Cerebellar nuclear complex (tissue), 1 donor: ENCODE measurements at places on chromosomes 4 and X.
A peak's percentile ranks its signal among the peaks of the same experiment; 100 is the strongest.

DNA sequence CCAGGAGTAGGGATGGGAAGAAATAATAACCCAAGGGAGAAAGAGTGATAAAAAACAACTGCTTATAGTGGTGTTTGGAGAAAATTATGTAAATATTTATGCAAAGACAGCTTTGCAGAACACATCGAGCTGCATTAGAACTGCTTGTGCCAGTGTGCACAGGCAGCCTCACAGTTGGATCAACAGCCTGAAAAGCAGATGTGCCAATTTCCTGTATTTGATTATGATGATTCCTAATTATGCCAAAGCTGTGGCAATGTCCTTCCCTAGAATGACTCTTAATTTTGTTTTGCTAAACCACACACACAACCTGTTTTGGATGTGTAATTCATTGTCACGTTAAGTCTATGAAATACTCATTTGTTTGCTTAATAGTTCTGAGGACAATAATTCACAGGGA, 30.6 kb upstream of the ANTXR2 start:
- no peak for DNase-seq

- no peak for DNase-seq
Observed at GRCh38 chr4:112099701-112100297, 45.5 kb upstream of the FAM241A start.

- DNase-seq: no peak
Observed at GRCh38 chr4:48420144-48420543, 63.0 kb upstream of the SLC10A4 start.

GRCh38 chrX:130676861-130677260, 226.1 kb downstream of the ENOX2 start:
- DNase-seq: no peak

- no peak for DNase-seq
Observed at GRCh38 chr4:38654273-38654672, 9.7 kb upstream of the KLF3 start.

DNA sequence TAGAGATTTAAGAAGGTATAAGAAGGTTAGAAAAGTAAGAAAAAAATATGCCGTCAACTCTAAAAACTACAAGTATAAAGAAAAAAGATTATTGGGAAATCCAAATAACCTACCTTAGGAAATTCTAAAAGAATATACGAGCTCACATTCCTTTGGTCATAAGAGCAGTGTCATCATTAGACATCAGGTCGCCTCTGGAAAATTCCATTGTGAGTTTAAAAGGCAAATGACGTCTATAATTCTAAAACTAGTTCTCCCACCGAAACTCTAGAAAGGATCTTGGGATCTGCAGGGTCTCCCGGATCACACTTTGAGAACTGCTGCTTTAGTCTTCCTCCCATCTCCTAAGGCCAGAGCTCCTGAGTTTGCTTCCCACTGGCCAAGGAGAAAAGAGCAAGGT, 518 bp upstream of the SAT1 start:
- no peak for DNase-seq

GRCh38 chrX:122252454-122252853, 931.6 kb upstream of the GRIA3 start:
- DNase-seq: no peak

- no peak for DNase-seq
Observed at GRCh38 chrX:72381439-72382201, 75.9 kb upstream of the CITED1 start.

- no peak for DNase-seq
Observed at GRCh38 chrX:479273-479981, 92.7 kb upstream of the PPP2R3B start.

DNA sequence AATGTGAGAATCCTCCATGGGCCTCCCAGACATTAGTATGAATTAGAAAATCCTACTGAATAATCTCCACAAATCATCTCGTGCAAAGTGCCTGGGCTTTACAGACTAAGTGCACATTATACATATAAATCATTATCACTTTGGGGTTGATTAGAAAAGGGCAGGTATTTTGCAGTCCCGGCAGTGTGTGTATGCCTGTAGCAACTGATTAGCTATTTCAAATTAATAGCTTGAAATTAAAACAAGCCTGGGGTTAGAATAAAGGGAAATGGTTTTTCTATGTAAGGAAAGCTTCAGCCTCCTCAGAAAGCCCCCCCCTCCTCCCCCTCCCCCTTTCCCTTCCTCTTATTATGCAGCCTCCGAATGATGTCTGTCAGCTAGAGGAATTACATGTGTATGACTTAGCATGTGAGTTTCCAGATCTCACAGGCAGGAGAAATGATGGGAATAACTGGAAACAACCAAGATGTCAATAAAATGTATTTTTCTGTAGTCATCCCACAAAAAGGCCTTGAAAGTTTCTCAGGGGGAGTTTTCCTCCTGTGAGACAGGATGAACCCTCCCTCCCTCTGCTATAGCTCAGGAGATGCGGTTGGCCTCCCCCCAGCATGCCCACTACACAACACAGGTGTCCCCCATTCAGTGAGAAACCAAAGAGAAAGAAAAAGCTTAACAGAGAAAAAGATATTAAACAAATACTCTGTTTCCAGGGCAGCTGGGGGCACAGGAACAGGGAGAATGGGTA, 41.2 kb upstream of the RASGEF1B start:
- DNase-seq: no peak

DNA sequence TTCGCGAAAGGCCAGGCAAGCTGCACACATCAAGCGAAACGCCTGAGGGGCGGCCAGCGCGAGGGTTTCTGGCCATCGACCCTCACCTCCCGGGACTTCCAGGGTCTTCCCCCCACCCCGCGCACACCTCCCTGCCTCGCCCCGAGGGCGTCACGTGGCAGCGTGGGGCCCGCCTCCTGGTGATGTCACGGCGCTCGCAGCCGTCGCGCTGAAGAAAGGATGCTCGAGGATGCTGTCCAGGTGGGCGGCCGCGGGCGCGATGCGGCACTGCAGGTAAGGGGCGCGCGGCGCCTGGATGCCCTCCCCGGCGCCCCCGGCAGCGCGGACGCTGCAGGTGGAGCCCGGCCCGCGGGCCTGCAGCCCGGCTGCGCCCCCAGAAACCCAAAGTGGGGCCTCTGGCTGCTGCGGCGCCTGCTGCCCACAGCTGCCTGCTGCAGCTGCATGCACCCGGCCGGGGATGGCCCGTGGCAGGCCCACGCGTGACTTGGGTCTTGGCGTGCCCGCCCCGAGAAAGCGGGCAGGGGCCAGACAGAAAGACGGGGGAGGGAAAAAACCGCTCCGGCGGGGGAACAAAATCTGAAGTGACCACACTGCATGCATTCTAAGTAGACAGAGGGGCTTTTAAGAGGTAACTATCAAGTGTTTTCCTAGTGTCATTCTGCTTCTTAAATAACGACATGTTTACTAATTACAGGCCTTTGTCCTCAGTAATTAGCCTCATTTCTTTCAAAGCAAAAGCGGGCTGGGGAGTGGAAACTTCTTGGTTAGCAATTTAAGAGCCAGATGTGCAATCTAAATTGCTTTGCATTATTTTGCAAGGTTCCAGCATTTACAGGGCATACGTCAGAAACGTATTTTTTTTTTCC, 1.7 kb downstream of the CLCN4 start:
- peak; percentile 19 for DNase-seq

GRCh38 chr4:70706044-70706461, 15.7 kb upstream of the RUFY3 start:
- DNase-seq: no peak

DNA sequence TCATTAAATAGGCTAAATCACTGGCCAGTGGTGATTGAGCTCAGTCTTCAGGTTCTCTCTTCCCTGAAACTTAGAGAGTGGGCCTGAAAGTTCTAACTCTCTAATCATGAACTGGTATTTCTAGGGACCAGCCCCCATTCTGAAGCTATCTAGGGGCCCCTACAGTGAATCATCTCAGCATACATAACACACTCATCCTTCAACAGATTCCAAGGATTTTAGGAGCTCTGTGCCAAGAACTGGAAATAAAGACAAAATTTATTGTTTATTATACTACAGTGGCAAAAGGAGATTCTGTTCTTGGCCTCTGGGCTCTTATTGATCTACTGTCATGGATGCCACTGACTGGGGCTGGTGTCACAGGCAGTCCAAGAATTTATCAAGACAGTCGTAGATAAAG, 263.8 kb upstream of the IGFBP7 start:
- no peak for DNase-seq

GRCh38 chr4:185734214-185734613, 77.8 kb downstream of the SORBS2 start:
- no peak for DNase-seq

- DNase-seq: no peak
Observed at GRCh38 chr4:155672342-155672741, 5.7 kb downstream of the GUCY1A1 start.

GRCh38 chr4:36533944-36534343, 252.5 kb downstream of the DTHD1 start:
- DNase-seq: no peak

- DNase-seq: no peak
Observed at GRCh38 chr4:169124661-169125060, 114.6 kb upstream of the CBR4 start.

DNA sequence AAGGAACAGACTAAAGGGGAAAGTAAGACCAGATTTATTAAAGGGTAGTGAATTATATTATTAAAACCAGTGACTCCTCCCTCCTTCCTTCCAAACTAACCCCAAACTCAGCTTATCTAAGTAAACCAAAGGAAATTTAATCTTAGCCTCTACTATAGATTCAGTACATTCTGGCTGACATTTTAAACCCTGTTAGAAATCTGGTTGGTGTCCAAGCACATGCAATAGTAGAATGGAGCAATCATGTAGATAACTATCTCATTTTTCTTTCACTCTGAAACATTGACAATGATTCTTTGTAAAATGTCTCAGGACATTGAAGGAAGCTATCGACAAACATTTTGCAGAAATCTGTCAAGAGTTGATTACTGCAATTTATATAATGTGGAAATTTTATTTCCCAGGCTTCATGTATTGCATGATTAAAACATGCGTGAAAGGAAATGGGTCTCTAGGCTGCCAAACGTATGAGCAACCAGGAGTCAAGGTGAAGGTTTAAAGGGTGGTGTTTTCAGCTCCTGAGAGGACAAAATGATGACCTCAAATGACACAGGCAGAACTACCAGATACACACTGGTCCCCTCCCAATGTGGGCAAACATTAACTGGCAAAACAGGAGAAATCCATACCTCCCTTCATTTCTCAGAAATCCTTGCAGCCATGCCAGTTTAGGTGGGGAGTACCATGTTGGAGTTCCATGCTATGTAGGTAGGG, 58.2 kb upstream of the RBM47 start:
- no peak for DNase-seq

GRCh38 chr4:79250887-79251286, 75.0 kb downstream of the NAA11 start:
- no peak for DNase-seq

- DNase-seq: no peak
Observed at GRCh38 chr4:157072002-157072401, 3.9 kb upstream of the GLRB start.

GRCh38 chr4:85783483-85783882, 308.5 kb downstream of the ARHGAP24 start:
- no peak for DNase-seq

GRCh38 chr4:149795256-149795655, 20.4 kb downstream of the IQCM start:
- DNase-seq: no peak

GRCh38 chr4:13180701-13181100, 303.4 kb downstream of the RAB28 start:
- DNase-seq: no peak

DNA sequence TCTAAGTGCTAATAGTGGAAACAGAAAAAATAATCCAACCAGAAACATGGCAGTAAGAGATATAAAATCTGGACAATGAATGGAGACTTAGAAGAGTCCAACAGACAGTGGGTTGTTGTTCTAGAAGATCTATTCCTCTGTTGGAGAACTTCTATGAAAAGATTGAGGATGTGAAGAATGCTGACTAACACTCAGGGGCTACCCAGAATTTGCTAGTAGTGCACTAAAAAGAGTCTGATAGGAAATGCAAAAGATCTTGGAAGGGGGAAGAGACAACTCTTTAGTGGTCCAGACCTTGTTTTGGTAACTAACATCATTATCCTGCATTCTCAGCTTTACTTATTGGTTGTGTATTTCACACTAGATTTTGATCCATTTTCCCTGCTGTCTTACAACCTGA, 77.9 kb downstream of the SMARCA1 start:
- no peak for DNase-seq

DNA sequence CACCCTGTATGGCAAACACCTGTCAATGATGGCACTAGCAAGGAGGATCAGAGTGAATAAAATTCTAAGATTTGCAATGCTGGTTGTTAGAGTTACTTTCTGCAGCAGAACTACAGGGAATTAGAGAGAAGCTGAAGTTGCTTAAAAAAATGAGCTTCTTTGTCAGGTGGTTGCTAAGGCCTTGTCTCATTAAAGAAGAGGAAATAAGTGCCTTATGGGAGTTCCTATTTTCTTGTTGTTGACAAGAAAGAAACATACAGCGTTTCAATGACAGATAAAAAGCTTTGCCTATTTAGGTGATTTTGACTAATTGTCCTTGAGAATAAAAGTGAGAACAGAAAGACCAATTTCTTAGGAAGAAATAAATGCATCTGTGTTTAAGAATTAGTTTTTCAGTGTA, 106.0 kb upstream of the ARHGAP24 start:
- DNase-seq: no peak

DNA sequence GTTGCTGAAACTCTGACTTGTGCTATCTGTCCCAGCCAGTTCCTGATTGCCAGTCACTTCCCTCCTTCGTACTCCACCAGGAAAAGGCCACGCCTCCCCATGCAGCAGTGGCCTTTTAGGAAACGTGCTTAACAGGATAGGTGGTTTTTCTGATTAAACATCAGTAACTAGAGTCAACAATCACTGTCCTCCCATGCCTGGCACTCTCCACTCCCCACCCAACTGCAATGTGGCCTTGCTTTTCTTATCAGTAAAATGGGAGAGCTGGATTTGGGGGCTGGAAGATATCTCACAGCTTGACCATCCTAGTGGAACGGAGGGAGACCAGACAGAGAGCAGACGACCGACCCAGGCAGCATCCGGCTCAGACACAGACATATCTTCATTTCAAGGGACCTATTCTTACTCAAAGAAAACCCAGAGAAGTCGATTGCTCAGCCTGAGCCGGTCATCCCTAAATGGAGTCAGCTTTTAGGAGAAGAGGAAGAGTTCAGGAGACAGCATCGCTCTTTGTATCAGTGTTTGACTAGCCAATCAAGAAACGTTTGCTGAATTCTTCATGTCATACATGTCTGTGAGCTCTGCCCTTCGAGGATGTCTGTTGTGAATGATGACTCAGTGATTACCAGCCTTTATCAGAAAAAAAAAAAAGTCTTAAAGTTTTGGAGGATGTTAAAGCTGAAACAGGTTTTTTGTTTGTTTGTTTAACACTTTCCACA, 12.7 kb upstream of the UBA6 start:
- DNase-seq: no peak
